ENCODE measurements at places on chromosomes 1 and 21.

DNA sequence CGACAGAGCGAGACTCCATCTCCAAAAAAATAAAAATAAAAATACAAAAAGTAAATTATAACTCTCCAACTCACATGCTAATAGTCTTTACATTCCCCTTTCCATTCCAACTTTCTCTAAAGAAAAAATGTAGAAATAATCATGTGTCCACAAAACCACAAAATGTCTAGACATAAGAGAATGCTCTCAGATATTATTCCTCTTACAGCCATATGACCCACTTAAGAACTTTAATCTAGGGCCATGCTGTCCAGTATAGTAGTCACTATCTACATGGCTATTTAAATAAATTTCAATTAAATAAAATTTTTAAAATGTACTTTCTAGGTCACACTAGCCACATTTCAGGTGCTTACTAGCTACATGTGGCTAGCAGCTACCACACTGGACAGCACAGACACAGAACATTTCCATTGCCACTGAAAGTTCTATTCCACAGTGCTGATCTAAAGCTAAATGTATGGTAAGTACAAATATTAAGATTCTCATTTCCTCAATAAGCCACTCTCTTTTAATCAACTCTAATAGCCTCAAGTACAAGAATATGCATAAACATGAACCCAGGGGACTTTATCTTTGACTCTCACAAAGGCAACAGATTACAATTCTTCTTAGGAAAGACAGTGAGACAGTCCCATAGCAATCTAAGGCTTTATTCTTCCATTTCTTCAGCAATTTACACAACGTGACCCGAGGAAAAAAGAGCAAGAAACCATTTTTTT, 138.6 kb downstream of the RERE start:
- DNase-seq = no peak

GRCh38 chr1:14656384-14656937, 58.0 kb downstream of the KAZN start:
- no peak for DNase-seq

GRCh38 chr1:65214340-65215027, 66.5 kb downstream of the AK4 start:
- DNase-seq = no peak

GRCh38 chr21:29641001-29641634, 298.7 kb downstream of the GRIK1 start:
- no peak for DNase-seq

GRCh38 chr1:175679981-175680652, 63.3 kb downstream of the TNR start:
- DNase-seq = no peak

DNA sequence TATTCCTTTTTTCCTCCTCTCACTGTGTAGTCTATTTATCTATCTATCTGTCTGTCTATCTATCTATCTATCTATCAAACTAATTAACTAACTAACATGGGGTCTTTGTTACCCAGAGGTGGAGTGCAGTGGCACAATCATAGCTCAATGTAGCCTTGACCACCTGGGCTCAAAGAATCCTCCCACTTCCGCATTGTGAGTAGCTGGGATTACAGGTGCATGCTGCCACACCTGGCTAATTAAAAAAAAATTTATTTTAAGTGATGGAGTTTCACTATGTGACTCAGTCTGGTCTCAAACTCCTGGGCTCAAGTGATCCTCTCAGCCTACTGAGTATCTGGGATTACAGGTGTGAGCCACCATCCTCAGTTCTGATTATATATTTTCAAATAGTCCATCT, 71.4 kb downstream of the CCDC18 start:
- DNase-seq = no peak

DNA sequence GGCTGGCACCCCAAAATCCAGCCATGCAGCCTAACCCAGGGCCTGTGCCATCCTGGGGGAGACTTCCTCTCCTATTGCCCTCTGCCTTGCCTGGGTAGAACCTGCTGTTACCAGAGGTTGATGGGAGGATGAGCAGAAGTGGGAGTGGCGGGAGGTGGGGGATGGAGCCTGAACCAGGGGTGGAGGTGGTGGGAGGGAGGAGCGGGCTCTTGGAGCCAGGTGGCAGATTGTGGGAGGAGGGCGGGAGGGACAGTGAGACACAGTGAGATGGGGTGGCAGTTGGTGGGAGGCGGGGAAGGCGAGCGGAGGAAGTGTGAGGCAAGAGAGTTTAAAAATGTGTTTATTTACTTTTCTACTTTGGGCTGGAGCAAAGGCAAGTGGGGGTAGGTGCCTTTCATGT, 87.3 kb downstream of the KCNJ6 start:
- DNase-seq = no peak

DNA sequence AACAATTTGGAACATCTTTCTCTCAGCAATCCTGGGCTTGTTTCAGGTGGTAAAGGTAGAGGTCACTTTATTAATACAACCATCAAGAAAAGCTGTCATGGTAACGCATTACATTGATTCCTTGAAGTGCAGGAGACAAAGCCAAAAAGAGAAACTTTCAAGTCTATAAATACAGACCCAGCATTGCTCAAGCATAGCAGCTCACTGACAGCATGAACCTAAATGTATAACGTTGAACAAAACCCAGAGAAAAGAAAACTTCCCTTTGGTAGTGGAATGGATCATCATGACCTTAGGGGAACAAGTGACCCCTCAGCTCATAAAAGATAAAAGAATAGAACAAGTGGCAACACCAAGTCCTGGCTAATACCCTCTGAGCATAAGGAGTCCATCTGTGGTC, 332.2 kb downstream of the NTNG1 start:
- no peak for DNase-seq

GRCh38 chr1:234737967-234738314, 128.0 kb upstream of the IRF2BP2 start:
- DNase-seq = no peak

- DNase-seq = no peak
Observed at GRCh38 chr1:41645062-41645461, 160.6 kb upstream of the EDN2 start.

- peak; percentile 83 for DNase-seq
Observed at GRCh38 chr1:233993651-233994050, 89.2 kb downstream of the SLC35F3 start.

- no peak for DNase-seq
Observed at GRCh38 chr1:195428927-195429326, 1179.3 kb downstream of the KCNT2 start.

DNA sequence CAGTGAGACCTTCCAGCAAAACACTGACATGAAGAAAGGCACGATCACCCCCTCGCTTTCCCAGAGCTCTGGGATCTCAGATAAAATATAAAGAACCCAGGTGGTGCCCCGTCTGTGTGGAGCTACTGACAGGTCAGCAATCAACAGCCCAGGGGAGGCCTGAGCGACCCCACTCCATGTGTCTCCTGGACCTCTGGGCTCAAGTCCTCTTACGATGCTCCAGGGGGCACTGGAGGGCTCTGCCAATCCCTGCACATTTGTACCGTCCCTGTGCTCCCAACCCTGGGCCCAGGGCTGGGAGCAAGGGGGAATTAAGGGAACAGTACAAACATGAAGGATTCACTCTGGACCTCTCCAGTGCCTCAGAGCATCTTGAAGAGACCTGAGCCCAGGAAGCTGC, 12.5 kb downstream of the S100A7A start:
- DNase-seq = no peak

GRCh38 chr1:116122955-116123757, 12.0 kb downstream of the MAB21L3 start:
- DNase-seq = peak; percentile 28

DNA sequence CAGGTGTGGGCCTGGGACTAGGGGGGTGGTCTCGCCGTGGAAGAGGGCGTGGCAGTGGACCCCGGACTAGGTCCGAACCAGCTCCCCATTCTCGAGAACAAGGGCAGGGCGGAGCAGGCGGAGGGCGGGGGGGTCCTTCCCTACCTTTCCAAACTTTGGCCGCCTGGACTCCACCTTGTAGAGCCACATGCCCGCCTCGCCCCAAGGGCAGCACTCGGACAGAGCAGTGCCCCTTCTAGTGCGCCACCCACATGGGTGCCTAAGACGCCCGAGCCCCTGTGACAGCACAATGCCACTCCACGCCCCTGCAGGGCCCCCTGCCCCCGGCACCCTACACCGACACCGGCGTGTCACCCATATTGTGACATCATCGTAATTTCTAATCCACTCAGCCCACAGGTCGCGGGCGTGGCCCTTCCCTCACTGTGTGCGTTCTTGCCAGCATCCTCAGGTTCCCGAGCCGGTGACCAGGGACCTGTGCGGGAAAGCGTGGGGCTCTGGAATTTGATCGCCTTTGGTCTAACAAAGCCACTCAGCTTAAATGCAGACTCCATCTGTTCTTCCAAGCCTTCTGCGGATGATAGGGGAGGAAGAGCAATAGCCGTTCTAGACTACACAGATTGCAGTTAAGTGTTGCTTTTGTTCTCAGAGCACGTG, 553 bp upstream of the STMN1 start:
- no peak for DNase-seq

- no peak for DNase-seq
Observed at GRCh38 chr1:61645476-61645875, 79.5 kb downstream of the TM2D1 start.

DNA sequence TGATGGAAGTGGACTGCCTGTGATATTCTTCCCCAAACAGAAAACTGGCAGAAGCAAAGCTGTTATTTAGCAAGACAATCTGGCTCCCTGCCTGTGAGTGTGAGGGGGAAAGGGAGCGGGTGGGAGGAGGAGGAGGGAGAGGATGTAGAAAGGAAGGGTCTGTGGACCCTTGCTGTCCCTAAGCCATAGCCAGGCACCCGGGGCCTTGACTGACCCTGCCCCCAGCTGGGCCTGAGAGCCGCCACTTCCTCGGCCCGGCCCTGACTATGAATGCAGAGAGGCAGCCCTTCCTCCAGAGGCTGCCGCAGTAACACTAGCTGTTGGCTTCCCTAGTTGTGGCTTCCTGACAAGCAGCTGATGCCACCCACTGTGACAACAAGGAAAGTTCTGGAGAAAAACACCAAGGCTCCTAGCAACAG, 13.9 kb downstream of the PLA2G2F start:
- no peak for DNase-seq

- DNase-seq = no peak
Observed at GRCh38 chr1:2789164-2789985, 12.1 kb downstream of the TTC34 start.

GRCh38 chr1:87684713-87685205, 356.1 kb downstream of the LMO4 start:
- DNase-seq = no peak

DNA sequence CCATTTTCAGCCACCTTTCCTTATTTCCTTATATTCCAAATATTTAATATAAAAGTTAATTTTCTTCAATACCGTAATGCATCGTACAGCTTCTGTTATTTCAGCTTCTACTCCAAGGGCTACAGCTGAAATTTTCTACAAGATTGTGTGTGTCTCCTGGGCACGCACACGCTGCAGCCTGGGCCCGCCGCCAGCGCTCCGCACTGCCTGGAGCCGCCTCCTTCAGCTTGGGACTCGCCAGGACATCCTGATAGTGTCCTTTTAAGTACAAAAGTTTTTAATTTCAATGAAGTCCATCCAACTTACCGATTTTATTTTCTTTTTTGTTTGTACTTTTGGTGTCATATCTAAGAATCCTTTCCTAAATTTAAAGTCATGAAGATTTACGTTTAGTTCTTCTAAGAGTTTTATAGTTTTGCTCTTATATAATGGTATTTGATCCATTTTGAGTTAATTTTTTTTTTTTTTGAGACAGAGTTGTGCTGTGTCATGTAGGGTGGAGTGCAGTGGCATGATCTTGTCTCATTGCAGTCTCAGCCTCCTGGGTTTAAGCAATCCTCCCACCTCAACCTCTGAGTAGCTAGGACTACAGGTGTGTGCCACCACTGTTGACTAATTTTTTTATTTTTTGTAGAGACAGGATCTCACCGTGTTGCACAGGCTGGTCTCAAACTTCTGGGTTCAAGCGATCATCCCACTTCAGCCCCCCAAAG, 82.8 kb downstream of the AXDND1 start:
- DNase-seq = no peak

DNA sequence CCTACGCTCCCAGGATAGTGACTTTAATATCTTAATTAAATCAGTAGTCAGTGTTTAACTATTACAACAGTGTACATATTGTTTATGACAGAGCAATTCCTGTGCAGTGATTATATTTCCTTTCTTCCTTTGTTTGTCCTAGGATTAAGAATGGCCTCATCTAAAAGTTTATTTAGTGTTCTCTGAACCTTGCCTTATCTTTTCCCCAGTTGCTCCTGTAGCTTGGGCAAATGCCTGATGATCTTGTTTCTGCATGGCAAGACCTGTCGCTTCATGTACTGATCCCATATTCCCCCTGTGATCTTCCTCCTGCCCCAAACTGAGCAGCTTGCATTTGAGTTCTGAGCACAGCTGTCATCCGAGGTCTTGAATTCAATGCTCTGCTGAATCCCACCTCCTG, 69.1 kb upstream of the STUM start:
- DNase-seq = no peak

GRCh38 chr21:28298251-28298672, 694.4 kb downstream of the LTN1 start:
- DNase-seq = no peak

GRCh38 chr1:34928699-34929496, 552 bp downstream of the DLGAP3 start:
- DNase-seq = no peak

- no peak for DNase-seq
Observed at GRCh38 chr1:214520544-214521165, 30.7 kb downstream of the PTPN14 start.

All from RWPE1 (cell line).